Suppressor macrophage (primary cell): ENCODE measurements at places on chromosomes 2 and 18.

DNA sequence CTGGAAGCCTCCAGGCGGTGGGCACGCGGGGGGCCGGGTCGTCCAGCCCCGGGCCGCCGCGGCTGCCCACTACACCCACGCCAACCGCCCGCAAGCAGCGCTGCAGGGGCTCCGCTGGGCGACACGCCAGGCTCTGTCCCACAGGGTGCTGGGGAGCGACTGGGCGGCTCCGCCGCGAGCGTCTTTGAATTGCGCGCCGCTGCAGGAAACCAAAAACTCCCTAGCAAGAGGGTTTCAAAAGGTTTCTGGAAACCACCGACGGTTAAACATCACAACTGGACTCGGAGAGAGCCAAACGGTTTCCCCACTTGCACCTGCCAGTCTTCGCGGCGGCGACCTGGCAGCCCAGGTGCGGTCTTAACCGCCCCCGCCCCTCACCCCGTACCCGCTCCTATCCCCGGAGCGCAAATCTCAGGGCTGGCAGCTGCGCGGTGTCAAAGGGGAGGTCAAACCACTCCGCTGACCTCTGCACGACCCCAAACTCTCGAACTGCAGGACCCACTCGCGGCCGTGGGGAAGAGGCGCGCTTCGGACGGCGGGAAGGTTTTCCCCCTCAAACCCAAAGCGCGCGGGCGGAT lies 1.0 kb downstream of the CXCR4 start:
- DNase-seq = peak; percentile 56

DNA sequence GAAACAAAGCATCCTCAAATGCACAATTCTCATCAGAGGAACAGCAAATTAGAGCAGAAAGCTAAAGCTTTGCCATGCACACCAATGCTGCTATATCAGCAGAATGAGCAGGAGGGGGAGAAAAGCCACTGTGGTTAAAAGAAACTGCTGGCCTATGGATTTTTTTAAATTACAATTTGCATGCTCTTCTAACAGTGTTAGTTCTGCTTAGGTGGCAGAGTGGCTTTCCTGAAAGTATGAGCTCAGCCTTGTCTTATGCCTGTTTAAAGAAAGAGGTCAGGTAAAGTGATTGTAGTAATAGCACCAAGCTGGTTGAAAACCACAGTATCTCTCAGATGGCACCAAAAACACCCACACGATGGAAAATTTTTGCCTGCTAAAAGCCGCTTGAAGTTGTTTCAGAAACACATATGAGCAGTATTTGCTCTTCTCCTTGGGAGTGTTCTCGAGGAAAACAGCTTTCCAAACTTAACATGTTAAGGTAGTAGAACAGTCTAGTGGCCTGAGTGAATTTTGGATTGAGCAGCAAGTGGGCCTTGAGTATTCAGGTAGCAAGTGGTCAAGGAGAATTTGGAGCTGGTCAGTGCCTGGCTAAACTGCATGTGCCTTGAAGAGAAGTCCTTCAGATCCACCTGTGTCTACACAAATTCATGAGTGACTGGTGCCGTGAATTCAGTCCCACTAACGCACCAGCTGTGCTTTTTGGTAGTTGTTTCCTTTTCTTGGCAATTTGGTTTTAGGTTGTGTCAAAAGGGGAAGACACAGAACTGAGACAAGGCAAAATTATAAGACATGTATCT lies 19.6 kb upstream of the NDUFV2 start:
- DNase-seq = peak; percentile 65

DNA sequence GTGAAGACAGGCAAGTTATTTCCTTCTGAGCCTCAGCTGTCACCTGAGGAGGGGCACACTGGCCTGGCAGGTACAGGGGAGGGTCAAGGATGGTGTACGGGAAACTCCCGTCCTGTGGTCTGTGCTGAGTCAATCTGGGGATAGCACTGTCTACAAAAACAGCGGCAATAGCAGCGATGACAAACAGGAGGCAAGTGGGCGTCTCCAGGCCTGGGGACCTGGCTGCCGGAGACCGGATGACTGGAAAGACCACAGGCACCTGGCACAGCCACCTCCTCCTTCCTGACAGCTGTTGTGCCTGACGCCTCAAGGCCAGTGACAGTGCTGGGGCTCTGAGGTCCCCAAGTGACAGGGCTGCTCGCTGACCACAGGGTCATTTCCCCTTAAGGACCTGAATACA lies 202.1 kb upstream of the HS6ST1 start:
- DNase-seq = peak; percentile 51

GRCh38 chr2:176174382-176174823 lies 14.1 kb upstream of the HOXD1 start:
- no peak for DNase-seq

GRCh38 chr2:80938463-80938862 lies 633.9 kb upstream of the LRRTM1 start:
- no peak for DNase-seq

DNA sequence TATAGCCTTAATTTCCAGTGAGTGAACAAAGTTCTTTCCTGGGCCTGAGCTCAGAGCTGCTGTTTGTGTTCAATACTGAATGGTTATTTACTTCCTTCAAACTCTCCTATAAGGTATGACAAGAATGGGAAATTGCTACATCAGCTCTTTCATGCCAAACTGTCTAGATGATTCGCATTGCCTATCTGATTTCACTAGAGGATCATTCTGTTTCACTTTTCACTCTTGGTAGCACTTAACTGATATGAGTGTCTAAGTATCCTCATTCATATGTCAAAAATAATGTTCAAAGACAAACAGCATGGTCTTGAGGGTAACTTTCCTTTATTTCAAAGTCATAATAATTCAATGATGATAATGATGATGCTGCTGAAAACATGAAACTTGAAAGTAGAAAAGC lies 32.9 kb upstream of the SCG2 start:
- DNase-seq = no peak

- no peak for DNase-seq
Measured at GRCh38 chr2:240165661-240166060, 25.2 kb upstream of the OTOS start.

DNA sequence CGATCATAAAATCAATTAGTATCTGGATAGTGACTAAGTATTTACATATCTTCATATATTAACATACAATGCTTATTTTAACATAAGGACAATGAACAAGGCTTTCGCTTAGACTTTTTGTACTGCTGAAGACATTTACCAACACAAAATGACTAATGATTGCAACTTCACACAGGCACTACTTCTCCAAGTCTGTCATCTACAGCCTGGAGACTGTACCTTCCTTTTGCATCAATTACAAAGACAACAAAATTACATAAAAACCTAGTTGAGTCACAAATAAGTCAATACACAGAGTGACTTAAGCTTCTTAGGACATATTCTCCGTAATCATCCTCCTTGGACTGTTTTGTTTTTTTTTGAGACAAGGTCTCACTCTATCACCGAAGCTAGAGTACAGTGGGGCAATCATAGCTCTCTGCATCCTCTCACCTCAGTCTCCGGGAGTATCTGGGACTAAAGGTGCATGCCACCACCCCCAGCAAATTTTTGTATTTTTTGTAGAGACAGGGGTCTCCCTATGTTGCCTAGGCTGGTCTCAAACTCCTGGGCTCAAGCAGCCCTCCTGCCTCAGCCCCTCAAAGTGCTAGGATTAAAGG lies 15.9 kb downstream of the PUM2 start:
- peak; percentile 56 for DNase-seq

- no peak for DNase-seq
Measured at GRCh38 chr2:188079196-188079595, 212.5 kb upstream of the GULP1 start.

GRCh38 chr2:172389685-172390339 lies 37.6 kb upstream of the ITGA6 start:
- DNase-seq = peak; percentile 22

DNA sequence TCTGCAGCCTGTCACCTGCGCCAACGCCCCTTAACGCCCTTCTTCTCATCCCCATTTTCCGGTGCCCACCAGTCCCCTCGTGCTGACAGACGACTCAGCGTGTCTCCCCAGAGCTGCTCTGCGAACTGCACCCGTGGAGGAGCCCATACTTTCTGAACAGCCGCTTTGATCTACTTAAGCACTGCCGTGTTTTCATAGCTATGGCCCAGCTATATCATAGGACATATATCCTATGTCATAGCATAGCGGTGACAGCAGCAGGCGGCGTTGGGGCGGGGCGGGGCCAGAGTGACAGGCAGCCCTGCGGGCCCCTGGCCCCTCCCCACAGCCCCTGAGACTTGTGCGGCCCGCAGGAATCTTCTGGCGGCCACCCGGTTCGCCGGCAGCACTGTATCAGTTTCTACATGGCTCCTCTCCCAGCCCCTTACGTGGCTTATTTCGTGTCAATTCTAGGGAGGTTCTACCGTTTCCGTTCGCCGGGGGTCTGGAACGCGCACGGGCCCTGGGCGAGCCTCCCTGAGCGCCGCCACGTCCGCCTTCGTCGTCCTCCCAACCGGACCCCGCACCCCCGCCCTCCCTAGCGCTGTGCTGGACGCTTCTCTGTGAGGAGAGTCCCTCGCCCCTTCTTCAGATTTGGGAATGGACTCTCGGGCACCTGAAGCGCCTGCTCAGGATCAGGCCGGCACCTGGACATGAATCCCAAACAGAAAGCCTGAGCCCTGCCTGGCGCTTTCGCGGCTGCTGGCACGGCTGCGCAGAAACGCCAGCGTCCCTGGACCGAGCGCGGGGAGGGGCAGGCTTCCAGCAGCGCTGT lies 35.4 kb downstream of the PTPN18 start:
- peak; percentile 92 for DNase-seq

- peak; percentile 61 for DNase-seq
Measured at GRCh38 chr18:9712611-9713010, 4.5 kb downstream of the RAB31 start.

DNA sequence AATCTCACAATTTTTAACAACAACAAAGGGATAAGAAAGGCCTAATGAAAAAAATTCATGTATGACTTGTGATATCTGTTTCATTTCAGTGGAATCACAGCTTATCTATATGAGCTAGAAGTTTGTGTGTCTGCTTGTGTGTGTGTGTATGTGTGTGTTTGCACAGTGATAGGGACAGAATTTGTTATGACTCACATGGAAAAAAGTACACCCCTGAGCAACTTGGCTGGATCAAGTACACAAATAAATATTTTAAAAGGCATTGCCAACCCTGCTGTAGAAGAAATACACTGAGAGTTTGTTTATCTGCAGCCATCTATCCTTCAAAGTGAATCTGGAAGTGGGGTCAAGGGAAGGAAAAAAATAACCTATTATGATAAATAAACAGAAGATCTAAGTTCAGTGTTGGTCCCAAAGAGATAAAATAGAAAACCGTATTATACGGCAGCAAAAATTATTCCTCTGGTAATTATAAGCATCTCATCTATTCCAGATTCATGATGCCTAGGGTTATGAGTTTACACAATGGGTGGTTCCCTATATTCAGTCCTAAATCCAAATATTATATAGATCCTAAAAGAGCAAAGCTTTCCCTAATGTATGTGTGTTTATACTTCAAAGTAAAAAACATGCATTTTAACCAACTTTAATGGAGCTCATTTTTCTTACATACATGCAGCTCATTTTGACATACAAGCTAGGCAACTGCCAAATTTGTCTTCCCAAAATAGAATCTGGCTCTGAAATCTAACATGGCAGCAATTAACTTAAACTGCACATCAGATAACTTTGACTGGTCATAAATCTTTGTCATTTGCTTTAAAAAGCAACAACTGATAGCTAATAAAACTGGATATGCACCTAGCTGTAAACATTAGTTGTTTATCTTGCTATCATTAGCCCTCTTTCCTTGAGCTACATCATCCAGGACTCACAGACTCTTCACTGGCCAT lies 420.6 kb downstream of the IRS1 start:
- DNase-seq = no peak

DNA sequence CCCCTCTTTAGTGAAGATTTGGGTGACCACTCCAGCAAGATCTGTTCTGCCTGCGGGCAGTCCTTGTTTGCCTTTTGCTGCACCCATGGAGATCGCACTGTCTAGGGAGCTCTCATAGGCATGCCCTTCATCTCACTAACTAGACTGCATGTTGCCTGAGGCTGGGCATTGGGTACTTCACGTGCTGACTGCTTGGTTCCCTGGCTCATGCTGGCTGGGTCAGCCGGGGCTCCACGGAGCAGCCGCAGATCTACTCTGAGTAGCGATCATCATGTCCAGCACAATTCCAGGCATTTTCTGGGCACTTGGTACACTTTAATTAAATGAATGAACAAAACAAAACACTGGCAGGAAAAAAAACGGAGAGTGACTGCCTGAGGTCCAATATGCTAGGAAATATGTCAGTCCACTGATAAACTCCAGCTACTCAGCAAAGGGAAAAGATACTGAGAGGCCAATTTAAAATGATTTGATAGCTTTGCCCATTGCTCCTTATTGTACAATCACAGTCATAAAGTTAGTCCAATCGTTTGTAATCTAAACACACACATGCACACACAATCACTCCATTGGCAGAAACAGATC lies 220.3 kb downstream of the C1D start:
- no peak for DNase-seq

GRCh38 chr18:3177902-3178687 lies 41.7 kb downstream of the MYOM1 start:
- DNase-seq = peak; percentile 98

DNA sequence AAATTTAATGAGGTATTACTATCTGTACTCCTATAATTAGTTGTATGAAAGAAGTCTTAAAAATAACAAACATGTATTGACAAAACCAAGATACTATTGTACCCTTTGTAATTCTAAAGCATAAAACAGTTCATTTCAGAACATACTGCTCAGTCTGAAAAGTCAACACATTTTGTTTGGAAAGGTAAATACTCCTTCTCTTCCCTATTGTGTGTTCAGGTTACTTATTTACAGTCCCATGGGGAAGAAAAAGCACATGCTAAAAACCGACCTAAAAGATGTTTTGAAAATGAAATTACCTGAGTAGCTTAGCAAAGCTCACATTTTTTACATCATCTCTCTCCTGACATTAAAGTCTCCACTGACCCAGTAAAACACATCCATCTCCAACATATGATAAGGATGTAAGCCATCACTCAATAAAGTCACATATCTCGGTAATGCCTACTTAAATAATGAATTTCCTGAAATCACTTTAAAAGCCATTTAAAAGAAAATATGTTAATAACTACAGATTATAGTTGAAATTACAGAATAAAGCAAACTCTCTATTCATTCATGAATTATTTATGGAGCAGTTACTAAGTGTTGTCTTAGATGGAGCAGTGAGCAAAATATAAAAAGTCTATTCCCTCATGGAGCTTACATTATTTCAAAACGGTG lies 75.6 kb upstream of the FZD5 start:
- DNase-seq = no peak

DNA sequence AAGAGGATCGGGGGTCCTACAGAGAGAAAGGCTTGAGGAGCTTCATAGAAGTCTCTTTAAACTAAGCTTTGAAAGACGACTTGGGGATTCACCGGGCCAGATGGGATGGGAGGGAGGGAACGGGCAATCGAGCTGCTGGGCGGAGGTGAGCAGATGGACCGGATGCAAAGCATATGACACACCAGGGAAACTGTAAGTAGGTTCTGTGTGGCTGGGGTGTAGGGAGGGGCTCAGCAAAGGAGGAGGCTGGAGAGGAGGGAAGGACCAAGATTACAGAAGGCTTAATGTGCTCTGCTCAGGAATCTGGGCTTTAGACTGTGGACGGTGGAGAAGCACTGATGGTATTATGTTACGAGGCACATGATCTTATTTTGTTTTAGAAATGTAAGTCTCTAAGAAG lies 131.5 kb downstream of the MAIP1 start:
- no peak for DNase-seq
